ENCODE measurements at places on chromosomes 2 and 18.

DNA sequence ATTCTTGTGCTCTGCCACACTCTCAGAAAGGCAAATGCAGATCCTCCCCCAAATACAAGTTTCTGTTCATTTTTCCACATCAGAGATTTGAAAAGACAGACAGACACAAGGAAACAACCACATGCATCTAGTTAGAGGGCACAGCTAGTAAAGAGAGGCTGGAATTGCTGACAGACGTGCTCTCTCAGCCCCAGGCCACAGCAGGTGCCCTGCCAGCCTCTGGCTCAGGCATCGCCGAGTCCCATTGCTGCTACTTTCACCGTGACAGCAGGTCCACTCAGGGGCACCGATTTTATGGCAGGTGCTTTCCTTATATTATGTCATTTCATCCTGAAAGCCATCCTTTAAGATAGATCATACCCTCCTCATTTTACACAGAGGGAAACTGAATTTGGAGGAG is 507.5 kb downstream of the EIPR1 start:
- H3K36me3 ChIP-seq = no peaks in the 10 kb centered on the region
- peaks cover 32% of the 10 kb centered on the region for H3K27me3 ChIP-seq
- no peaks in the 10 kb centered on the region for H3K4me1 ChIP-seq
- no peak overlapping the region for H3K27ac ChIP-seq

DNA sequence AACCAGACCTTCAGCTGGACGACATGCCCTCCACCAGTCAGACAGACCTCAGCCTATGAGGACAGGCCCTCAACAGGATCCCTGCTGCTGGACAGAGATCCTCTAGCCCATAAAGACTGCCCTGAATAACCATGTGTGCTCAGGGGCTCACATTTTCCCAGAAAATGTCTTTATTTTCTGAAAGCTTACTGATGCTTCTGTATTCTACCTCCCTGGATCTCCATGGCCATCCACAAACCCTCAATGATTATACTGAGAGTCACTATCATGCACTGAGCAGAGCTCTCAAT is 1.8 kb upstream of the PTPN18 start:
- no peak for DNase-seq
- no peaks in the 10 kb centered on the region for H3K27me3 ChIP-seq
- H3K4me1 ChIP-seq = no peaks in the 10 kb centered on the region
- no peak overlapping the region for H3K27ac ChIP-seq
- no peak overlapping the region for H3K4me3 ChIP-seq
- no peaks in the 10 kb centered on the region for H3K36me3 ChIP-seq

DNA sequence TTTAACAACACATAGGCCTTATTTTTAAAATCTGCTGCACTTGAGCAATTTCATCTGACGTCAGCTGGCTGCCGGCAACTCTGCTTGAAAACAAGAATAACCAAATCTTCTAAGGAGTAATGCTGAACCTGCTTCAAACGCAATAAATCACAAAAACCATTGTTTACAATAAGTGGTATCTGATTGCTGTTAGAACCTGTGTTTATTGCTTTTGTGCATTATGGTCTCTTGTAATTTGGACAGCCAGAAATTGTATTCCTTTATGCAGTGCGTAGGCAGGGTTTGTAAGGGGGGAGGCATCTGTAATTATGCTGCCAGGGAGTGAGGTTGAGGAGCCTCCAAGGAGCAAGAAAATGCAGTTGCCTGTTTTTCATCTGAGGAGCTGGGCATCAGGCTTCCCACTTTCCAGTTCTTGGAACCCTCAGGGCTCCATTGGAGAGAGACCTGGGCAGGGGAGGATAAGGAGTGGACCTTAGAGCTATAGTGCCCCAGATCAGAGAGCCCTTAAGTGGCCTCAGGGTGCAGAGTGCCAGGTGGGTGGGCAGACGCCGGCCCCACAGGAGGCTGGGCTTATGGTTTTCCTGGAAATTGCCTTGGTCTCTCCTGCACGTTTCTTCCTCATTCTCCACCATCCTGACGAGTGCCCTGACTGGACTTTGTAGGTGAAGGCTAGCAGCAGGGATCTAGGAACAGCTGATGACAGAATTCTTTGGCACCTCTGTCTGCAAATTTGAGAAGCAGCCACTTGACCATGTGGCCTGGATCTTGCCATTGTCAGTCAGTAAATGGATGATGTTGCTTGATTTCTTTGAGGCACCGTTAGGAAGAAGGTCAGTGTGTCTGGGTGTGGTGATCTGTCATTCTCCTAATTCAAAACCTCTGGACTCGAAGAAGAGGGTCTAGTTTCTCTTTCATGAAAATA is 129.2 kb downstream of the KLHL29 start:
- no peak for DNase-seq
- H3K27ac ChIP-seq = no peak overlapping the region
- no peak overlapping the region for H3K4me3 ChIP-seq
- no peaks in the 10 kb centered on the region for H3K4me1 ChIP-seq

DNA sequence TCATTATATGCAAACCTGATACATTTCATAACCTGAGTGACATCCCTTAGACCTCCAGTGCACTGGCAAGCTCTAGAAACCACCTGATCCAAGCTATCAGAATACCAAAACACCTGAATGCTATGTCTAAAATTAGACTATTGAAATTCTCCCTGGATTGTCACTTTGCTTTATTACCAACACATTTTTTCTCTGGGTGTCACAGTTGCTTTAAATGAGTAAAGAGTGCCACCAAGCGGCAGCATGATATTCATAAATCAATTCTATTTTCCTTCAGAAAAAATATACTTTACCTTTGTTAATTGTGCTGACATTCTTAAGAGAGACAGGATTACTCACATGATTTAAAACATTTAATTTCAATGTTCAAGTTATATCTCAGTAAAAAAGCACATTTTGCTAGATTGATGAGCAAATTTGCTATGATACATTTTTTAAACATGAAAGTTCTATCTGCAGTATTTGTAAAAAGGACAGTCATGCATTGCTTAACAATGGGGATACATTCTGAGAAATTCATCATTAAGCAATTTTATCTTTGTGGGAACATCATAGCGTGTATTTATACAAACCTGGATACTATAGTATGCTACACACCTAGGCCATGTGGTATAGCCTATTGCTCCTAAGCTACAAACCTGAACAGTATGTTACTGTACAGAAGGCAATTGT is 338.4 kb upstream of the SLC39A10 start:
- no peaks in the 10 kb centered on the region for H3K36me3 ChIP-seq
- H3K4me1 ChIP-seq = peaks cover 3% of the 10 kb centered on the region
- no peaks in the 10 kb centered on the region for H3K27me3 ChIP-seq
- DNase-seq = peak; percentile 22

DNA sequence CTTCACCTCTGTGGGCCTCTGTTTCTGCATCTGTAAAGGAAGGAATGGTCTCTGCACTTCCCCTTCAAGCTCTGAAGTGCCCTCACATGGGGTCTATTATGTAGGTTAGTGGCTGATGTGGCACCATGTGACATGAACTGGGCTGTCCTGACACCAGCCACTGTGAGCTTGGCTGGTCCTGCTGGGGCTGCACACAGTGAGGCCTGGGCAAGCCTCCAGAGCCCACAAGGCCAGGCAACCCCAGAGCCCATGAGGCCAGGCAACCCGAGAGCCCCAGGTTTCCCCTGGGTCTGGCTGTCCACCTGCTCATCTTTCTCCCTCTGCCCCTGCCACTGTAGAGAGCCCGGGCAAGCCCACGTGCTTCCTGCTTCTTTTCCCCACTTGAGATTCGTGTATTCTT is 150.1 kb upstream of the SMAD2 start:
- H3K4me1 ChIP-seq = no peaks in the 10 kb centered on the region
- H3K4me3 ChIP-seq = no peak overlapping the region
- H3K36me3 ChIP-seq = no peaks in the 10 kb centered on the region
- DNase-seq = no peak

- H3K27me3 ChIP-seq = peaks cover 9% of the 10 kb centered on the region
- no peaks in the 10 kb centered on the region for H3K4me1 ChIP-seq
- no peak overlapping the region for H3K27ac ChIP-seq
These were observed 749.2 kb downstream of the ADCYAP1 start for GRCh38 chr18:1653873-1654272.

DNA sequence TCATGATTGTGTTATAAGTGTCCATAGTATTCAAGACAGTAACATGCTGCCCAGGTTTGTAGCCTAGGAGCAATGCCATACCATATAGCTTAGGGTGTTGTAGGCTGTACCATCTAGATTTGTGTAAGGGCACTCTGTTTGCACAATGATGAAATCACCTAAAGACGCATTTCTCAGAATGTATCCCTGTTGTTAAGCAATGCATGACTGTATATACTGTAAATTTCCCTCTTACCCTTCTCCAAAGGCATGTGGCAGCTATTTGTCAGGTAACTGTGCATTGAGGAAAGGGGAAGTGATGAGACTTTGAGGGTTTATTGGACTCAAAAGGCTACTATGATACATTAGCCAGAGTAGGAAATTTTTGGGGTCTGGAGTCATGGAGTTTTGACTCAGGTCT is 180.8 kb downstream of the VAPA start:
- H3K36me3 ChIP-seq = no peaks in the 10 kb centered on the region
- no peaks in the 10 kb centered on the region for H3K4me1 ChIP-seq
- no peak for DNase-seq
- no peak overlapping the region for H3K27ac ChIP-seq

Data from HCT116 (cell line).